ENCODE measurements at places on chromosomes 3 and 15. TPM values are rescaled to one million over a fixed set of nuclear protein-coding genes. Genes with fewer than 3 reads are reported as not detected.

DNA sequence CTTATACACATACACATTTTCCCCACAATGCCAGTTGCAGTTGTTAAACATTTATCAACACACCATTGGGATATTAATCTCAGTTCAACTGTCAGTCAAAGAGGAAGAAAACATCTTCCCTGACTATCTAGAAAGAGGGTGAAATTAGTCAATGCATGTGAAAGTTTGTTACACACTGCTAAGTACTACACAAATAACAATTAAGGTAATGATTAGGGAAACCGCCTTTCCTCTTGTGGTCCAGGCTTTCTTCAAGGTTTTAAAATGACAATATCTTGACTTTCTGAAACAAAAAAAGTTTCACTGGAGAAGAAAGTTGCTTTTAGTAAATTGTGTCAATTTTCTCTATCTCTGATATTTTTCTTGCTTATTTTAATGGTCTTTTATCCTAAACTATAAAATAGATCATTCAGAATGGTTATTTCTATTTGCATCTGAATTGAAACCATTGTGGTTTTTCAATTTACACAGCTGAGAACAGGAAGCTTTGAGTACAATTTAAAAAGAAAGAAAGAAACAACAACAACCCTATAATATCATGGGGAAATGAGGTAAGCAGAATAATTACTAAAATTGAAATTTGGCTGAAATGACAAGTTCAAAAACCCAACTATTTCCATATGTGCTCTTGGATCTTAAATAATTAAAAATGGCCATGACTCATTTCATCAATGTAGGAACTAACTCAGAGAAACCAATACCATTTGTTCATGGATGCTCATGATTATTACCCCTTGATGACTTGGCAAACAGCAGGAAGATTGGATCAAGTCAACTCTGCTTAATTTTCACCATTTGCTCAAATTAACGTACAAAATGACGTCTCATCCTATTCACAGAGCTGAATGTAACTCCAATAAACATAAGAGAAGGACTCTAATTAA is 31.7 kb downstream of the GPR149 start:
- DNase-seq, result no peak

DNA sequence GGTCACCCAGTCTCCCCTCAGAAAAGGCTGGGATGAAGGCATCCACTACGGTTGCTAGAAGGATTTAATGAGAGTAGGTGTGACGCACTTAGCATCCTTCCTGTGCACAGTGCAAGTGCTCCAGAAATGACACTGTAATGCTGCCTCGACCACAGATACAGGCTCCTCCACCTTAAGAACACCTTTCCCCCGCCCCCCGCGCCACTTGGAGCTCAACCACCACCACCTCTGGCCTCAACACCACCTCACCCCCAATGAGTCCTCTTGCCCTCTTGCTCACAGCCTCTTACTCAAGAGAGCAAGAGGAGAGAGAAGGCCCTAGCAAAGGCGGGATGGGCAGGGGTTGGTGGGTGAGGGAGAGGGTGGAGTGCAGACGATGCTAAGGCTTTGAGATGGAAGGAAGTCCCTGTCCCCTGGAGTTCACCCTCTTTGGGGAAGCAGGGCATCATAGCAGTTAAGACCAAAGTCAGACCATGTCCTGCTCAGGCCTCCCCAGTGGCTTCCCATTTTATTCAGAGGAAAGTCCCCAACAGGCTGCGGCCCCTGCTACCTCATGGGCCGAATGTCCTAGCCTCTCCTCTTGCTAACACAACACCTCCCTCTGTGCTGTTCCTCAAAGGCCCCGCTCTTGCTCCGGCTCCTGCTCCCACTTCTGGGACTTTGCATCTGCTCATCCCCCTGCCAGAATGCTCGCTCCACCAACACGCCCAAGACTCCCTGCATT is 8.3 kb downstream of the STARD5 start:
- DNase-seq, result no peak

DNA sequence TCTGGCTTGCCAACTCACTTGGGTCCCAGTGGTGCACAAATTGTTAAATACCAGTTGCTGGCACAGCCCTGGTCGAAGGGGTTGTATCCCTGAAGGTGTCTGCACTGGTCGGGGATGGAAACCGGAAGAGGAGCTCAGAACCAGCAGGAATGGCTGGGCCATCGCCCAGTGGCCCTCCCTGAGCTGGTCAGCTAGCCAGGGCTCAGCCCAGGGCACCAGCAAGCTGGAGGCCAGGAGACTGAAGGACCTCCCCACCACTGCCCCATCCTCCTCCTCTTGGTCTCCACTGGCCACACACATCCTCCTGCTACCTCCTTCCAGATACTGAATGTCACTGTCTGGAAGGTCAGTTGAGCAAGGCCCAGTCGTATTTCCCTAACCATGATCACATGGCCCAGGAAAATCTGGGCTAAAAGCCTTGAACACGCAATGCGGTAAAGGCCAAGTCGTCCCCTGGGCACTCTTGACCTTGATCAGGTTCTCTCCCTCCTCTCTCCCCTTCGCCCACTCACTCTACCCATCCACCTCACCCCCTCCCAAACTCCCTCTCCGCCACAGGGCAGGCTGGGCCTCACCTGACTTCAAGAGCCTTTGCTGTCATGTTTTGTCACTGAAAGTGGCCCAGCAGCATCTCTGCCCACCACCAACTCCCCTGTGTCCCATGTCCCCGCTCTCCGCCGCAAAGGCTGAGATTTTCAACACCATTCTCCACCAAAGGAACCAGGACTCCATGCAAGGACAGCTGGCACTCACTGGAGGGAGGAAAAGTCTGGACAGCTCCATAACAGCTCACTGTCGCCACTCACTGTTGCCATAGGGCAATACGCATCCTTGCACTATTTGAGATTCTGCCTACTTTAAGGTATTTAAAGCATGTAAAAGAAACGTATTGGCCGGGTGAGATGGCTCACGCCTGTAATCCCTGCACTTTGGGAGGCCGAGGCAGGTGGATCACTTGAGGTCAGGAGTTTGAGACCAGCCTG is 12.1 kb downstream of the ZDHHC19 start:
- DNase-seq, result no peak

DNA sequence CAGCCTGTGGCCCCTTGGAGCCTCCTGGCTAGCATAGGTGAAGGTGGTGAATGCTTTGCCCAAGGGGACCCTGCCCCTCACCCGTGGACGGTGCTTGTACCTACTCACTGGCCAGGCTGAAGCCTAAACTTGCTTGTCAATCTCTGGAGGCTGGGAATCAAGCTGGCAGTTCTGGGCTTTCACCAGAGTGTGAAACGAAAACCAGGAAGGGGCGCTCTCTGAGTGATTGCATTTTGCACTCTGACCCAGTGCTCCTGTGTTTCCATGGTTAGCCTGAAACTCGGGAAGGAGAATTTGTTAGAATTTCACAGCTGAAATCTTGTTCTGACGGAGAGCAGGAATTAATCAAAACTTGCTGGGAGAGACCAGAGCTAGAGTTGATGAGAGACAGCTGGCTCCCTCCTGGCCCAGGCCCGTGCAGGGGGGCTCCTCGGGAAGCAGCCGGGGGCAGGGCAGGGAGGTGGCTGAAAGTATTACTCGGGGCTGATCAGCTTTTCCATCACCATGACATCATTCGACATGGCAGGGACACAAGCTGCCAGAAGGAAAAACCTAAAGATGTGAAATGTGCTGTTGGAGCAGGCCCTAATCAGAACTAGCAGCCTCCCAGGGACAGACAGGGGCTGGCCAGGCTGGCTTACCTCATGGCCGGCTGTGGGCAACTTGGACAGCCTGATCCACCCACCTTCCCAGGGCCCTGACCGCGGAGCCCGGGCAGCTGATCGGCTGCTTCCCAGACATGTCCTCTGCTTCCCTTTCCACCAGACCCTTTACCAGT is 323.6 kb upstream of the CTDSPL start:
- DNase-seq, result no peak

GRCh38 chr15:64877435-64877834 is 34.3 kb upstream of the ANKDD1A start:
- DNase-seq, result no peak

FETUB gene
- not detected for total RNA-seq

ACVR2B gene
- 10.3 TPM for total RNA-seq

GRCh38 chr3:12756175-12756574 is 2.9 kb downstream of the TMEM40 start:
- DNase-seq, result no peak

- no peak for DNase-seq
Measured at GRCh38 chr3:197224034-197224444, 74.4 kb downstream of the DLG1 start.

- DNase-seq, result no peak
Measured at GRCh38 chr3:71636001-71636400, 52.5 kb upstream of the FOXP1 start.

RBPMS2 gene
- total RNA-seq, result 0.09 TPM

CHST13 gene
- total RNA-seq, result 0.09 TPM

DNA sequence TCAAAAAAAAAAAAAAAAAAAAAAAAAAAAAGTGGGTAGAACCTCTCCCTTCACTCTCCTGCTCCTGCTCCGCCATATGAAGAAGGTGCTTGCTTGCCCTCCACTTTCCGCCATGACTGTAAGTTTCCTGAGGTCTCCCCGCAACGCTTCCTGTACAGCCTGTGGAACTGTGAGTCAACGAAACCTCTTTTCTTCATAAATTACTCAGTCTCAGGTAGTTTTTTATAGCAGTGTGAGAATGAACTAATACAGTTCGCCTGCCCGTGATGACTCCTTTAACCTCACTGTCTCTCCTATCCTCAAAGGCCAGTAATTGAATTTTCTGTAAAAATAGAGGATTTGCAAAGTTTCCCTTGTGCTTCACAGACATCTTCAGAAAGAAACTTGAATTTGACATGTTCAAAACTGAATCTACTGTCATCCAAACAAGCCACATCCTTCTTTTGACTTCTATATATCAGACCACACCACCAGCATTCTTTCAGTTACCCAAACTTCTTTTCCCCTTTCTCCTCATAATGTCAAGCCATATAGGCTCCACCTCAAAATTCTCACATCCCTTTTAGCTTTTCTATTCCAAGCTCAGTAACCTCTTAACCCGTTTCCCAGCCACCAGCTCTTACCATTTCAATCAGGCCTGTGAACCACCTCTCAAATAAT is 44.3 kb downstream of the P2RY1 start:
- DNase-seq, result no peak

PIF1 gene
- total RNA-seq, result 28.1 TPM

- DNase-seq, result no peak
Measured at GRCh38 chr3:65030847-65031463, 343.2 kb upstream of the ADAMTS9 start.

ZNF660 gene
- 0.07 TPM for total RNA-seq

DNA sequence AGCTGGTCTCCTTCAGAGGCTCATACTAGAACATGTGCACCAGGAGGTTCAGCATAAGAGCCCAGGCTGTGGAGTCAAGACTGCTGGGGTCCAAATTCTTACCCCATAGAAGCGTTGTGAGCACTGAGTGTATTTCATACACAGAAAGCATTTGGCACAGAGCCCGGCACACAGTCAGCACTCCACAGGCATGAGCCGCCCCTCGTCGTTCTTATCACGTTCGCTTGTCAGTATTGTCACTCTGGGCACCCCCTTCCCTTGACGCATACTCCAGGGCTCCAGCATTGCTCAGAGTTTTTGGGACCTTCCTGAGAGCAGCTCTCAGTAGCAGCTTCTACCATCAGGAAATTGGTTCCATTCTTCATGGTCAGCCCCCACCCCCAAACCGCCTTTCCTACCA is 25.2 kb downstream of the CORO2B start:
- no peak for DNase-seq

DNA sequence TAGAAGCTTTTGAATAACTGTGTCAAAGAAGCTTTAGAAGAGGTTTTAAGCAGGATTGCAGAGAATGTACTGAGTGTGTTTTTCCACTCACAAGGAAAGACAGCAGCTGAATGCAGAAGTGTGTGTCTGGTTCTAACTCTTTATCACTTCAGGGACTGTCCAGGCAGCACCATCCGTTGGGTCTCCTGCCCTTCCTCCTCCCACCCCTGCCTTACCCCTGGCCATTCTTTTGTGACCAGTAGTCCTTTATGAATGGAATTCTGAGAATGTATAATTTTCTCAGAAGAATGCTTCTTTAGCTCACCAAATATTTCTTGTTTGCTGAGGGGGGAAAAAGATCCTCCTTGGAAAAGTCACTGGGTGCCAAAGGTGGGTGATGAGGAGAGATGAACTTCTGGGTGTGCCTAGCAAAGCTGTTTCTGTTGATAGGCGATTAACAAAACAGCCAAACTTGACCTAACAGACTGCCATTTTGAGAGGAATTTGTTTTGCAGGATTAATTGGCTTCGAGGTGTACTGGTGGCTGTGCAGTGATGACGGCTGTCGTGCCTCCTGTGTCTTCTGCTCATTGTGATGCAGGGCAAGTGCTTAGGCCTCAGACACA is 70.9 kb downstream of the IGF1R start:
- no peak for DNase-seq

DNA sequence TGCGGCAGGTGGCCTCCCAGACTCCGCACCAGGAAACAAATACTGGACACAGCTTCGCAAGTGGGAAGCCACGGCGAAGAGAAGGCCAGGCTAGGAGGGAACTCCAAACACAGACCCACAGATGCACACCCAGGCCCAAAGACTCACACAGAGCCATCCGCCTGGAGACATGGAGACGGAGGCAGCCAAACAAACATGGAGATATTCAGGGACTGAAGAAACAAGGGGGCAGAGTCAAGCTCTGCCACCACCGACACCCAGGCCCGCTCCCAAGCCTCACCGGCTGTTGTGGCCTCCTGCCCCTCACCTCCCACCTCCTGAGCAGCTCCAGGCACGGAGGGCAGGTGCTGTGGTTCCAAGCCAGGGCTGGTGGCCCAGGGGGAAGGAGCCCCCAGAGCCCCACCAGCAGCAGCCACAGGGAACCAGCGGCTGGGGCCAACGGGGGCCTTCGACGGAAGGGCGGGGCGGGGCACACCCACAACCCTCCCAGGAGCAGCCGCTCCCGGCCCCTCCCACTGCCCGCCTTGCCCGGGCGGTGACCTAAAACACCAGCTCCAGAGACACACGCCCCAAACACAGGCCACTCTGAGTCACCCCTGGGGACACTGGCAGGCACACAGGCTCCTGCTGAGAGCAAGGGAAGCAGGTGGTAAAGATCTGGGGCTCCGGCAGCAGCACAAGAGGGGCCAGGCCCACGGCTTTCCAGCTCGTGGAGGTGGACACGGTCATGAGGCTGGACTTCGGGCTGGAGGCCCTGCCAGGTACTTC is 31.9 kb downstream of the TNK2 start:
- no peak for DNase-seq

DNA sequence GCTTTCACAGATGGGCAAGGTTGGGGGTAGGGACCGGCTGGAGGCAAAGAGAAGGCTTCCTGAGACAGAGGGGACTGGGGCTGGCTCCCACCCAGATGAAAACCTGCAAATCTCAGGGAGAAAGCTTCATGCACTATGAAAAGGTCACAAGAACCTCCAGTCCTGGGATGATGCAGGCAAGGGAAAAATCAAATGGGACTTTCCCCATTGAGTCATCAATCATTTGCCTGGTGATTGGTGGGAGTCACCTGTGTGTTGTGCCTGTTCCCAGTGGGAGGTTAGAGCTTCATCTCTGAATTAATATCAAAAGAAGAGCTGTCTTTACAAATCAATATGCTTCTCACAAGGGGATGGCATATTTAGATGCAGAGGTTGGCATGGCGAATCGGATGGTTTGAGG is 49.9 kb downstream of the CACNA1D start:
- DNase-seq, result no peak

DNA sequence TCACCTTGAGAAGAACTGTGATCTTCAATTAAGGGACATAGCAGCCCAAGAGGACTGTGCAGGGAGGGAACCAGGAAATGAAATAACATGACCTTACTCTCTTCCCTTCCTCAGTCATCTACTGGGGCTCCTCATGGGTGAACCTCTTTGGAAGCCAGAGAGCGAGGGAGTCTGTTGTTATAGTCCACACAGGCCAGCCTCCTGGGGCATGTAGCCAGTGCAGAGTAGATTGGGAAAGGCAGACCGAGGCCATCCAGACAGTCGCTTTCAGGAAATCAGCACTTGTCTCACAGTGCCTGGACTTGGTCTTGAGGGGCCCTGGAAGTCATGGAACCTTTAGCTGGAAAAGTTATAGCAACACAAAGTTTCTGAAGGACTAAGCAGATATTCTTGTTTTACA is 6.1 kb downstream of the CRTAP start:
- no peak for DNase-seq

Measured in activated T-helper 2 cell treated with anti-CD3 and anti-CD28 coated beads, Interferon-gamma antibody, Interleukin-2, Interleukin-4, amounts not matched to agents 10 μg/mL and 5 μg/mL and 100 μg/mL, durations not matched to agents 14 hours and 24 hours and 36 hours (primary cell).